ENCODE measurements at places on chromosomes 3 and 15.

DNA sequence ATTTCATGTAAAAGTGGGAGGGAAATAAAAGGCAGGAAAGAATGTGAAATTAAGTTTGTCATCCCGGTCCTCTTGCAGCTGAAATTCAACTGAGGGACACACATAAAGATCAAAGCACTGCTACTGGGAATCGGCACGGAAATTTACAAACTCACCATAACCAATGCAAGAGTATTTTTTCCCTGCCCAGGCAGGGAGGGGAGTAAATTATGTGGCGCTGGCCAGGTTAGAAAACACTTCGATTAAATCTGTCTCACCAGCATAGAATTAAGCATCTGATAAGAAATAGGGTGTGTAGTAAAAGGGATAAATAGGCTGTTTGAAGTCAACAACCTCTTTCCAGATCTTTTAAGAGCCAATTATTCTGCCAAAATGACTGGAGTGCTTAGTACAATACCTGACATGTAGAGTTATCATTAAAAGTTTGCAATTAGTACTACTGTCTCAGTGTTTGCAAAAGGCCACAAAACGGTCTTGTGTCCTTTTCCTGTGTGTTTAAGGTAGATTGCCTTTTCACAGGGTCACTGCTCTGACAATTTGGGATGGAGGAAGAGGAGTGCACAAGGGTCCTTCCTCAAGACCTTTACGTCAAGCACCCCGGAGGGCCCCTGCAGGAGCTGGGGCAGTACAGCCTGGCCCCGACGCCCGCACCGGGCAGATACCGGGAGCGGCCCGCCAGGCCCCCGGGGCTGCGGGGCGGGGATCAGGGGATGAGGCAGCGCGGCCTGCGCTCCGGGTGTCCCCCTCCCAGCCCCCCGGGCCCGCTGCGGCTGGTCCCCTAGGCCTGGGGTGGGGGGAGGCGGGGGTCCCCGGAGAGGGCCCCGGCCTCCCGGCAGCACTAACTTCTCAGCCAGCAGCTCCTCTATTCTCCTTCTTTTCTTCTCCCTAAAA is 651 bp downstream of the UBA3 start:
- peak; percentile 22 for DNase-seq

- DNase-seq: peak; percentile 62
Observed at GRCh38 chr15:100601163-100601562, 821 bp downstream of the LINS1 start.

DNA sequence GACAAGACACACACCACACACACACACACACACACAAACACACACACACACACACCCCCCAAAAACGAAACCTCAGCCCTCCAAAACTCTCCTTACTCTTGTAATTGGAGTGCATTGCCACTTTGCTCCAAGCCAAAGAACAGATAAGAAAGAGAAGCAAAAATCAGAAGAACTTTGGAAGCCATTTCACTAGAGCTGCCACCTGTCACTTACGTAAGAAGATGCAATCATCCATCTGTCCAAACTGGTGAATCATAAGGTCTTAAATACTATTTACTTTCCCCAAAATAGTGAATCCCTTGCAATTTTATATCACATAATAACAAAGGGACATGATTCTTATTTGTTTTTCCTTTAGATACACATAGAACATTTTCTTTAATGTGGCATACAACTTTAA is 285.4 kb downstream of the ZBTB20 start:
- DNase-seq: no peak

GRCh38 chr3:193895409-193895808 is 240.5 kb upstream of the HES1 start:
- DNase-seq: no peak

DNA sequence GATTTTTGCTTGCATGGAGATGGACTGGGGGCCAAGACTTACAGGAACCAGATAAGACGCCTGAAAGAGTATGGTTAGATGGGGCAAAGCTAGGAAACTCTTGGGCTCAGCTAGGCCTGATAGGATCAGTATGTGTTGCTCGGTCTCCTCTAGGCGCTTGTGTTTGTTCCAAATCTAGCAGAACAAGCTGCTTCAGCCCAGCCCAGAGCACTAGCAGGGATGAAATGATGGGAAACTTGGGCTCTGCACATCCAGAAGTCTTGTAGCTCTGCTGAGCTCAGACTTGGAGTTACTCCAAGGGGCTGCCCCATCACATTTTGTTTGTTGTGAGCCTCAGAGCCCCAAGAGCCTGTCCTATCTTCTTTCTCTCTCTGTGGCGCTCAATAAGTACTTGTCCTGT is 34.7 kb downstream of the FOXL2 start:
- DNase-seq: no peak

- DNase-seq: no peak
Observed at GRCh38 chr3:180011927-180012326, 24.8 kb downstream of the PEX5L start.

DNA sequence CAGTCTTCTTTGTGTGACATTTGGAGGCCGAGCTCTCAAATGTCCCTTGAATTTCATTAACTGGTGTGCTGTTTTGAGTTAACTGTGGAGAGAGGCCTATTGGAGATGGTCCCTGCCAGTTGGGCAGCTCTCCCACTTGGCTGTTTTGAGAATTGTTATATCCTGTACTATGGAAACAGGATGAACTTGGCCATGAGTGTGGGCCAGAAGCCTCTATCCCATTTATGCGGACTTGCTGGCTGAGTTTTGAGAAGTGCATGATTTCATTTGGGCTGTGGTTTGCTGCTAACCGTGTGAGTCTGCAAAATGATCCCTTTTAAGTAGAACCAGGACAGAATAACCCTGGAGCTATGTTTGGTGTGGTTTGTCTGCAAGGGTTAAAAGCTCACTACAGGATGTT is 366.0 kb downstream of the PTPRG start:
- DNase-seq: no peak

- DNase-seq: no peak
Observed at GRCh38 chr3:140931016-140931454, 10.6 kb upstream of the SLC25A36 start.

DNA sequence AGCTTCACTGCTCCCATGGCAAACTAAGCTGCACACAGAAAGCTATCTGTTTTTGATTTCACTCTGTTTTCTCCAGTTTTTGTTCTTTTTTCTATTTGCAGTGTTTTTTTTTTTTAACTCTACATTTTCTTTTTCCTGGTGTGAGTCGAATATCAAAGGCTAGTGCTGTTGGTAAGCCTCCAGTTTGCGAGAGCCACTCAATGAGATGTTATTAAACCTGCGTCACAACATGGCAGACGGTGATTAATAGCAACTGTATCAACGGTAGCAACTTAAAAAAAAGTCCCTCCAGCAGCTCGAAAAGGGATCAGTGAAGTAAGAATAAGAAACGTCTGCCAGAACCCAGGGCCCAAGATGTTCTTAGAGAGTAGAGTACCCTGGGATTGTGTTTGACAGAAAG is 84.1 kb downstream of the MEIS2 start:
- DNase-seq: no peak

DNA sequence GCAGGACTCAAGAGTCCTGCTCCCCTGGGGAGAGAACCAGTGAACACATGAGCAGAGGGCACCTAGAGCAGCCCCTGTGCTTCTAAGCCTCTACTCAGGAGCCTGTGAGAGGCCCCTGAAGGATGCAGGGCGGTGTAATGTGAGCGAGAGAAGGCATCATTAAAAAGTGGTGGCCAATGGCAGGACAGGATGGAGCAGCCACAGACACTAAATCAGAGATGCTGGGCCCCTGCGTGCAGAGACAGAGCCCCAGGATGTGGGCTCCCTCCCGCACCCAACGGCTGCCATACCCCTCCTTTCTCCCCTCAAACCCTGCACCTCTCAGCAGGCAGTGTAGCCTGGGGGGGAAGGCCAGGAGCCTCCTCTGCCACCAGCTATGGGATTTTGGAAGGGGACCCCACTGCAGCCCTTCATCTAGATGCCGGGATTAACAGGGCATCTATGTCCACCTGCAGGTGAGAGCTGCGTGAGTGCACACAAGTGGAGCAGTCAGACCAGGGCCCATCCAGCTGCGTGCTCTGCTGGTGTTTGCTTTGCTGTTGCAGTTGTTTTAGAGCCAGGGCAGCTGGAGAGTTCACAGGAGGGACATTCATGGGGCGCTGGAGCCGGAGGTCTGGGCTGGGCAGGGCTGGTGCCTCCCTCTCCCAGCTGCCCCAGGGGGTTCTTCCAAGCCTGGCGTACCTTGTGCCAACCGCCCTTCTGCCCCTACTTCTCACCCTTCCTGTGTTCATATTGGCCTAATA is 5.1 kb upstream of the IQSEC1 start:
- DNase-seq: no peak

- DNase-seq: no peak
Observed at GRCh38 chr3:55189359-55189801, 261.5 kb upstream of the LRTM1 start.

DNA sequence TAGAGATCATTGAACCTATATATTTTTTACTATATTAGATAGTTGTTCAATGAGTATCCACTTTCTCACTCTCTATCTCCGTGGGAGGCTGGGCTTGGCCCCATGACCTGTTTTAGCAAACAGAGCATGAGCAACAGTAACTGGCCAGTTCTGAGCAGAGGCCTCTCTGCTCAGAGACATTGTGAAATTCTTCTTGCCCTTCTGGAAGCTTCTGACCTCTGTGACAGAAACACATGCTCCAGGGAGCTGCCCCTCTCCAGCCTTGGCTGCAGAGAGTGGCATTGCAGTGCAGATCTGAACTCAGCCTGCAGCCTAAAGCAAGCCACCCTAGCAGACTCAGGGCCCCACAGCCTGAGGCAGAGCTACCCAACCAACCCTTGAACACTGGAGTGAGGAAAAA is 20.5 kb downstream of the FAM240A start:
- DNase-seq: no peak

- DNase-seq: no peak
Observed at GRCh38 chr3:169627073-169627472, 36.4 kb downstream of the MECOM start.

- DNase-seq: no peak
Observed at GRCh38 chr3:85342915-85343314, 384.1 kb downstream of the CADM2 start.

DNA sequence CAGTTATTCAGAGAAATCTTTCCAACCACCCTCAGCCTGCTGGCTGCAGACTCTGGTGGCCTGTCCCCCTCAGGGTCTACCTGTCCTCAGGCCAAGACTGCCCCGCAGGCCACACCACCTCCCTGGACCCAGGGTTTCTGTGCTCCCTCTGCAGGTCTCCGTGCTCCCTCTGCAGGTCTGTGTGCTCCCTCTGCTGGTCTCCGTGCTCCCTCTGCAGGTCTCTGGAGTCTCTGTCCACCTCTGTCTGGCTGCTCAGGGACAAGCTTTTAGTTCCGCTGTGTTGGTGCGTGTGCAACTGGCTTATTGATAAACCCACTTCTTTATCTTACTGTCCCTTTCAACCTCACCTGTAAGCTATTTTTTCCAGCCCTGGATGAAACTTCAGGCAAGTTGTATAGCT is 30.1 kb downstream of the BDH1 start:
- DNase-seq: no peak

DNA sequence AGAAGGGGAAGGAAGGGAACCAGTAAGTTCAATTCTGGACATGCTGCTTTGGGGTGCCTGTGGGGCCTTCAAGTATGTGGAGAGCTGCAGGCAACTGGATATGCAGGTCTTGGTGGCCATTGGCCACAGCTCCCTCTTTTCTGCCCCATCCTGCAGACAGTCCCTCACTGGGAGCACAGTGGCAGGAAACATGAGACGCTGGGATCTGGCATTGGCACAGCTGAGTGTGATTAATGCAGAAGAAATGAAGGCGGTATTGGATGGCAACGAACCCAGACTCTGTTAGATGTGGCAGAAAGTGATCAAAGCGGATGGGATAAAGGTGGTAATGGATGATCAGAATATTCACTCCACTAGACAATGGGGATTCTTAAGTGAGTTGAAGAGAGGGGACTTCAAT is 23.2 kb upstream of the VPS8 start:
- no peak for DNase-seq

DNA sequence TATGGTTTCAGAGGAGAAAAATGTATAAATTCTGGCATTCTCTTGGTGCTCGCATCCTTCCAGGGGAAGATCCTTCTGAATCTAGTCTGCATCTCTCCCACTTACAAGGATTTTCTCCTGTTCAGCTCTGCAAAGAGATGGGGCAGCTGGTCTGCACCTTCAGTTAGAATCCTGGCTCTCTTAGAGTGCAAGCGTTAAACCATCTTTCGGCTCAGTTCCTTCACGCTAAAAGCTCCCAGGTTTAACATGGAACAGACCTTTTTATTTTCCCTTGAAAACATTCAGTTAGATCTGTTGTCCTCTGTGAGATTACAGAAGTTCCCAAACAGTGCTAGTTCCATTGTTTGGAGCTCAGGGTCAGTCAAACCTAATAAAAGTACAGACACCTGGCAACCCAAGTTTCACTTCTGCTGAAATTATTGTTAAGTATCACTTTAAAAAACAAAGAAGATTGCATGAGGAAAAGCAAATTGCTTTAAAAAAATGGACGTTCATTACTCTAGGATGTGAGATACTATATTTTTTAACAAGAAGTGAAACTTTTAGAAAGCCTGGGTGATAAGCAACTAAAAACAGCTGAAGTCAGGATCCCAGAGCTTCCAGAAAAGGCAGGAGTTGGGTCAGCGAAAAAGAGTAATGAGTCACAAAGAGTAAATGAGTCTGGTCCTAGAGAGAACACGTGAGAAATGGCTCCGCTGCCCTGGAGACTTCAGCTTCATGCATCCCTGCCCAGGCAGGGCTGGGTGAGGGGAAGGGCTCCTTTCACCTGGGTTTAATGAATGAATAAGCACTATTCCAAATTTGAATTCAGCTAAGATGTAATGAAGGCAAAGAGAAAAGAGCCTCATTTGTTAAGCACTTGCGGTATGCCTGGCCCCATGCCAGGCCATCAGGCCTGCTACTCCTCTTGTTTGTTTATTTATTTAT is 63.3 kb downstream of the ABTB1 start:
- DNase-seq: no peak

DNA sequence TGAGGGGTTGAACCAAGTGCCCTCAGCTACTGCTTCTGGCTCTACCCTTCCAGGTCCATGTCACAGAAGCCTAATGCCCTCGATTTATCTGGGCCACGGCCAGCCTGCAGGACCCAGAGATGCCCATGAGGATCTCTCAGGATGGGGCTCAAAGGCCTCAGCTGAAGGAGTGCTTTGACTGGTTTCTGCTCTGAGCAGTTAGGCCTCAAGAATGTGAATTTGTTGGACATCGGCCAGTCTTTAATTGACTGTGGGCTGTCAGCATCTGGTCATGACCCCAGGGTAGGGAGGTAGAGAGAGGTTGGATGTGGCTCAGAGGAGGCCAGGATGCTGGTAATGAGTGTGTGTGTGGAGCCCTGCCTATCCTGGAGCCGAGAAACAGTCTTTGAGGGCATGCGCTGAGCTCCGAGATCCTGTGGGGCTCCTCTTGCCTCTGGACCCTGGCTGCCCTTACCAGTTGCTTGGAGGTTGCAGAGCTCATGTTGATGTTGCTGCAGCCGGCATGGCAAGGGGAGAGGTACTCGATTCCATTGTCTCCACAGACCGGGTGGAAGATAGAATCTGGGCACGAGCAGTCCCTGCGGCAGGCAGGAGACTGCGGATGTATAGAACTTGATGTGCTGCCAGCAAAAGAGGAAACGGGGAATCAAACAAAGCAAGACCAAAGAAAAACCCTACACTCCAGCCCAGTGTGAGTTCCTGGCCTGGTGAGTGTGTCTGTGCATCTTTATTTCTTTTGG is 49.1 kb upstream of the RAB6B start:
- no peak for DNase-seq

All from activated naive CD4-positive, alpha-beta T cell treated with anti-CD3 and anti-CD28 coated beads for 36 hours (primary cell).